ENCODE measurements at places on chromosomes 16 and 17.

DNA sequence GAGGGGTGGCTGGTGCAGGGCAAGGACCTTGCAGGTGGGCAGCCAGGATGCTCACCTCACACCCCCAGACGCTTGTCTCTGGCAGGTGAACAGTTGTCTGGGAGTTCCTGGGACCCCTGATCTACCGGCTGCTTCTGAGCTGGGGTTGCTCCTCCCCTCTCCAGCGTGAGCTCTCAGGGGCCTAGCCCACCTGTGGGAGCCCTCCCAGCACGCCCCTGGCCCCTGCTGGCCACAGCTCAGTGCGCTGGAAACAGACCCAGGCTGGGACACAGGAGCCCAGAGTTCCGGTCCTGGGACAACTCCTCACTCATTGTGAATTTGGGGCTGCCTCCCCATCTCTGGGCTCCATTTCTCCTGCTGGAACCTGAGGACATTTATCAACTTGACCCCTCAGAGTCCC, 30.3 kb downstream of the ARHGAP23 start:
- ATAC-seq, result no peak

- ATAC-seq, result no peak
These were observed 47.1 kb upstream of the TEKT3 start for GRCh38 chr17:15388356-15389041.

DNA sequence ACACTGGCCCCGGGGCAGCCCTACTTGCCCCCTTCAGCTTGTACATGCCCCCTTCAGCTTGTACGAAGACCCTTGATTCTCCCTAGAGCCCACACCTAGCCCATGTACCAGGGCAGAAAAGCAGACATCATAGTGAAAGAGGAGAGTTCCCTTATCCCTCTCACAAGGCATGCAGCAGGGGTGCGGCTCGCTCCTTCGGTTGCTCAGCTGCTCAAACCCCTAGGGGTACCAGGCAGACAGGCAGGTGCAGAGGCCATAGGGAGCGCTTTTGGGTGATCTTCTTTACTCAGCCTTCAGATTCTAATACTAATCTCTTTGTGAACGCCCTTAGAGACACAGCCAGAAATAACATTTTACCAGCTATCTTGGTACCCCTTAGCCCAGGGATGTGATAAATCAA, 286.3 kb downstream of the NPIPA8 start:
- ATAC-seq, result no peak

DNA sequence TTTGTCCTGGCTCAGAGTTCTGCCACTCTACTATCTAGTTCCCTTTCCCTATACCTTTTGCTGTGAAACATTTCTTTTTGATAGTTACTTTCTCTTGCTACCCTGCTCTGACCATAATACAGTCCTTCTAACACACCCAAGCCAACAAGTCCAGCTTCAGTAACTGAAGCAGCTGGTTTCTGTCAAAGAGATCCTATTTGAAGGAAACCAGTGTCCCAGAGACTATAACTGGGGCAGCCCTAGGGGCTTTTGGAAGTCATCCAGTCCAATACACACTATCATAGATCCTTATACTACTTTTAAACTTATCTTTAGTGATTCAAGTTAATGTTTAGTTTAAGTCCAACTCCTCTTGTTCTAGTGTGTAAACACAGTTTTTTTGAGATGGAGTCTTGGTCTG, 17.3 kb upstream of the DHRS13 start:
- ATAC-seq, result no peak

DNA sequence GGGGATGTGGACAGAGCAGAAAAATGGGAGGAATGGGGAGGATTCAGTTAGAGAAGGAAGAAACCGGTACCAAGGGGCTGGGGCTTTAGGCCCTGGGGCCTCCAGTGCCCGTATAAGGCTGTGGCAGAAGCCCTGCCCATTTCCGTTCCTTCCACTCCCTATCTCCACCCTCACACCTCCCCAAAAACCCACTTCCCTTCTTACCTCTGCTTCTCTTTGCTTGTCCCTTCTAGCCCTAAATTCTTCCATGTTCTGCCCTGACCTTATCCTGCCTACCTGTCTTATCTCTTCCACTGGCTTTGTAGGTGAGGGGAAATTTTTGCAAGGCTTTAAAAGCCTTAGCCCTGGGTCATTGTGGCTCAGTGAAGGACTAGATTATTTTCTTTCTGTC, 4.1 kb downstream of the RNF167 start:
- peak; percentile 22 for ATAC-seq

DNA sequence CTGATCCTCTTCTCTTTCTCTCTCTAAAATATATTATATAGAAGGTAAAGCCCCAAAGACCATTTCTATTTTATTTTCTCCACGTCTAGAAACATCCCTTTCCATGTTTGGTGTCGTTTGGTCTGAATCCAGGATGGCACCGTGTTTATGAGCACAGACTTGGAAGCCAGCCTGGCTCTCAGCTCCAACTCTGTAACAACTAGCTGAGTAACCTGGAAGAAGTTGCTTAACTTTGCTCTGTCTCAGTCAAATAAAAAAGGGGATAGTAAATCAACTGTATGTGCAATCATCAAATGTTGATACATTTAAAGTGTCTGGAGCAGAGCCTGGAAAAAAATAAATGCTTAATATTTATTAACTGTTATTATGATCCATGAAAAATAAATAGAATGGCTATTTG, 249.8 kb upstream of the MAF start:
- no peak for ATAC-seq
